ENCODE measurements at places on chromosomes 12 and 14. TPM values are rescaled to one million over a fixed set of nuclear protein-coding genes. Genes with fewer than 3 reads are reported as not detected.

DNA sequence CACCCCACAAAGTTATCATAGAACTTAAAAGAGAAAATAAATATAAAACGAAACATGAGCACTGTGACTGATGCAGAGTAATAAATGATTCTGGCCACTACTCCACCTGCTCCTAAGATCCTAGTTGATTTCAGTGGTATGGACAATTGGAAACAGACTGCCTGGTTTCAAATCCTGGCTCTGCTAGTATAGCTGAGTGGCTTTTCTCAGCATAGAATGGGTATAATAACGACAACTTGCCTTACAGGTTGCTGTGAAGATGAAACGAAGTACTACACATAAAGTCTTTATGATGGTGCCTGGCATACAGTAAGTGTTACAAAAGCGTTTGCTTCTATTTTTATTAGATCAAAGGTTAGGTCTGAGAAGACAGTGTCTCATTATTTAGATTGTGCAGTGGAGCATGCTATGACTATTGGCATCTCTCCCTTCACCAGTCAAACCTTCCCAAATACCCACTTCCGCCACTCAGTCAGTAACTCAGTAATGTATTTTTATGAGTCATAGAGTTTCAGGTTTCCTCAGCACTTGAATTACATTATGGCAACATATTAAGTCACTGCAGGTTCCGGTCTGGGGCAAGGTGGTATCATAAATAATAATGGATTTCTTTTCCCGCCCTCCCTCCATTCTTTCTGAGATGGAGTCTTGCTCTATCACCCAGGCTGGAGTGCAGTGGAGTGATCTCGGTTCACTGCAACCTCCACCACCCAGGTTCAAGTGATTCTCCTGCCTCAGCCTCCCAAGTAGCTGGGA is 29.7 kb upstream of the NR2C1 start:
- peak; percentile 68 for DNase-seq

SHMT2 gene
- total RNA-seq = 404 TPM

STYK1 gene
- total RNA-seq = not detected

DNA sequence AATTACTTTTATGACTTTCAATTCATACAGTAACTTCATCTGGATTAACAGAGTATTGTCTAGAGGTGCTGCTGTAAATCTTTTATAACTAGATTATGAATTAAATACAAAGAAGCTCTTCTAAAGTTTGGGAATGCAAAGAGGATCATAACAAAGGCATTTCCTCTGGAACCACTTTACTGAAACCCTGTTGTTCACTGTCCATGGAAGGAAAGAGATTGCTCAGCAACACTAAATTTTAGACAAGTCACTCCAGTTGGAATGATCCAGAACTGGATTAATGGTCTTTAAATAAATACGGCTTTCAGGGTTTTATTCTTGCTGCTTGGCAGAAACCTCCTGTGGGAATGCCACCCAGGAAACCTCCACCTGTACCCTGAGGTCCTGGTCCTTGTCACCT is 250.6 kb downstream of the KSR2 start:
- DNase-seq = no peak

DNA sequence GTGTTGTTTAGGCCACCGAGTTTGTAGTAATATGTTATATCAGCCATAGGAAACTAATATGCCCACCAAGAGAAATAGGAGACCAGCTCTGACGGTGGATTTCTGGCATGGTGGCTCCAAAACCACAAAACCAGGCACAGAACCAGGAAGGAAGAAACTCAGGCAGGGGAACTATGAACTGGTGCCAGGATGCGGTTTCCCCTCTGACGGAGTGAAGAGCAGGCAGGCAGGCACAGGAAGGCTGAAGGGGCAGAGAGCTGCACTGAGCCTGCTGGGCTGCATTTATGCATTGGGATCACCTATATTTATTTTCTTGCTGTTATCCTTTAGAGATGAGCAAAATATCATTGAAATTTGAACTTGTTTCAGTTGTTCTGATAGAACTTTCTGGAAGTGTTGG is 479.4 kb downstream of the VRK1 start:
- no peak for DNase-seq

- DNase-seq = no peak
Measured at GRCh38 chr12:27424631-27425230, 21.8 kb upstream of the SMCO2 start.

- no peak for DNase-seq
Measured at GRCh38 chr12:9697619-9698018, 28.1 kb downstream of the CLEC2D start.

DNA sequence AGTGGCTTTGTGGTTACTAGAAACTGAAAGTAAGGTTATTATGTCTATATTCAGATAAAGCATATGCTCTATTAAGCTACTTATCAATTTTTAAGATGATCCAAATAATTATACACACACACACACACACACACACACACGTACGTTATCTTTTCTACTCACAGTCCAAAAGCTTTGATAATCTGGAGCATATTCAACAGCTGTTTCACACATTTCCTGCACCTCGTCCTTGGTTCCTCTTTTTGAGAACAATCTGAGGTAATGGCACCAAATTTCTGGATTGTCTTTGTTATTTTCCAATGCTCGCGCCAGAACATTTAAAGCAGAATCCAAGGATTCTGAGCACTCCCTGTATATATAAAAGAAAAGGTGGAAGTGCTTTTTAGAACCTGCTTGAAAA is 37.5 kb downstream of the ZFC3H1 start:
- no peak for DNase-seq

DNA sequence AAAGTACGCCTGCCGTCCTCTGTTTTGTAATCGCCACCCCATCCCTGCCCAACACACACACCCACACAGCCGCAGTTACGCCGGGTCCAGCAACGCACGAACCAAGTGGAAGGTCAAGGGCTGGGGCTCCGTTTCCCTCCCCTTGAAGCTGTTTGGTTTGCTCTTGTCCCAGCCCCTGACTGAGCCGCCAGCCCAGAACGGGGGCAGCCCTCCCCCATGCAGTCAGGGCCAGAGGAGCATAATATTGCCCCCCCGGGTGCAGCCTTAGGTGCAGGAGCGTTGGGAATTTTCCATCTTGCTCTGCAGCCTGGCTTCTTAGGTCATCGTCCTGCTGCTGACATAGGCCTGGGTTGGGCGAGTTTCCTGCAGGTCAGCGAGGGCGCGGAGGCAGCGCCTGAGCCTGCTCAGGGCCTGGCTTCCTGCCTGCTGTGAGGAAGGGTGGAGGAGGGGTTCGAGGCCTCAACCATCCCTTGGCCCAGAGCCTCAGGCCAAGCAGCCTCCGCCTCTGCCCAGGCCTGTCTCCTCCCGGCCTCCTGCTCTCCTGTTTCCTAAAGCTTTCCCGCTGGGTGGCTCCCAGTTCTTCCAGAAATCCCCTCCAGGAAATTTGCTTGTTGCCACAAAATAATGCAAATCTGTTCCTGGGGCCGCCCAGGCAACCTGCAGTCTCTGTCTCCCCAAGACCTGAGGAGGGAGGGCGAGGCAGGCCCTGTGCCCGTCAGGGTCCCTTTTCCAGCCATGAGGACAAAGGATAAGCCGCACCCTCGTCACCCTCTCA is 44.5 kb downstream of the PSMA6 start:
- DNase-seq = no peak

FGD6 gene
- 1.1 TPM for total RNA-seq

NUP107 gene
- 128 TPM for total RNA-seq

- DNase-seq = no peak
Measured at GRCh38 chr14:52370406-52370935, 56.4 kb downstream of the PTGER2 start.

KCNJ8 gene
- total RNA-seq = not detected

CLEC4E gene
- total RNA-seq = not detected

DNA sequence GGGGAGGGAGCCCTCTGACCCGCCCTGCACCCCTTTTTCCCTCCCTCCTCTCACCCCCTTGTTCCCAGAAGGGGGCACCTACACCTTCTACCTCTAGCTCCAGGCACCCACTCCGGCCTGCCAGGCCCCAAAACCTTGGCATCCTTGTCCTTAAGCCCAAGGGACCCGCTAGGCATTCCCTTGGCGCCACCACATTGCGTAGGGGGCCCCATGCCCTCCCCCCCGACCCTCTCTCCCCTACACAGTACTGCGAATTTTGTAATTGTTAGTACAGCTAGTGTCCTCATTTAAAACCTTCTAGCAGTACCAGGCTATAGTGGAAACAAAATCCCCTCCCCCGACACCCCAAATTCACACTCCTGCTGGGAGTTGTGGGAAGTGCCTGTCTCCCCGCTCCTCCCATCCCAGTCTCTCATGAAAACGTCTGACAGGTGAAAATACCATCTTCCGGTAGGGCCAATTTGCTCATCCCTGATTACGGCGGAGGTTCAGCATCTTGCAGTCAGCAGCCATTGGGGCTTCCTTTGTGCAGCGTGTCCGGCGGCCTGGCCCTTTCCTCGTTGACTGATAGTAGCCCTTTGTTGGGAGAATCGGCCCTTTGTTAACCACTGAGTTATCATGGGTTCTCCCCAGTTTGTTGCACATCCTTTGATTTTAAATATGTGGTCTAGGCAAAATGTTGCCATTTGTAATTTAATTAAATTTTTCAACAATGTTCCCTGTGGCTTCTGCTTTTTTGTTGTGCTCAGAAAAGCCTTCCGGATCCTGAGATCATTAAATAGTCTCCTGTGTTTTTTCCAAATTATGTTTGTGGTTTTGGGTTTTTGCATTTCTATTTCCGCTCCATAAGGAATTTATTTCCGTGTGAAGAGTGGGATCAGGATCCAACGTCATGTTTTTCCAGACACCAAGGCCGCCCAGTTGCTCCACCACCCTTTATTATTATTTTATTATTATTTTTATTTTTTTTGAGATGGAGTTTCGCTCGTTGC is 7.9 kb upstream of the CEP170B start:
- no peak for DNase-seq

DNA sequence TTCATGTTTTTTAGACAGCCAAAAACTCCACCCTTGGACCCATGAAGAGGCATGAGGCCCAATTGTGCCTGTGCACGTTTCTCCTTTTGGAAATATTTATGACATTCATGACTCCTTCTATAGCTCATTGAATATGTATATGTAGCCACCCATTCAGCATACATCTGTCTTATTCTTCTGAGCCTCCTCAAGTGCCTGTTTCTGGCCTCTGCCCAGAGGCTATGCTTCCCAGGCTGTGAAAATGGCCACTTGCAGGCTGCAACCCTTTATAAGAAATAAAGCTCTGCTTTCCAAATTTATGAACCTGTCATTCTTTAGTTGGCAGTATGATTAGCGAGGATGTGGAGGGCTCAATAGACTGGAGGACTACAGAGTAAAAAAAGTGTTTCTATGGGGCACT is 35.3 kb downstream of the TSPAN19 start:
- no peak for DNase-seq

APOLD1 gene
- 3.4 TPM for total RNA-seq

- no peak for DNase-seq
Measured at GRCh38 chr12:131737150-131737827, 26.4 kb downstream of the SFSWAP start.

GPR68 gene
- 6.5 TPM for total RNA-seq

DNA sequence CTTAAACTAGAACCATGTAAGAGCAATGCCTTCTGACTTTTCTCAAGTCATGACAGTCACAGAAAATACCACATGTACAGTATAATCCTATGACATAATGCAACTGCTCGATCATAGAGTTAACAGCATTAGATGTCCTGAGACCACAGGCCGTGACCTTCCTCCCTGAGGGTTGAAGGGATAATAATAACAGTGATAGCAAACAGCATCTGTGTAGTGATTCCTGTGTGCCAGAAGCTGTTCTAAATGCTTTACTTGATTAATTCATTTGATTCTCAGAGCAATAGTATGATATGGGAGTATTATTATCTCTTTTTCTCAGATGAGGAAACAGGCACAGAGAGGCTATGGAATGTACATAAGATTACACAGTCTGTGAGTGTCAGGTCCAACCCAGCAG is 53.2 kb downstream of the SLC35F4 start:
- no peak for DNase-seq

Data from activated CD4-positive, alpha-beta memory T cell treated with anti-CD3 and anti-CD28 coated beads for 36 hours (primary cell).